Immature natural killer cell (primary cell): ENCODE measurements at places on chromosomes 1 and 21.

DNA sequence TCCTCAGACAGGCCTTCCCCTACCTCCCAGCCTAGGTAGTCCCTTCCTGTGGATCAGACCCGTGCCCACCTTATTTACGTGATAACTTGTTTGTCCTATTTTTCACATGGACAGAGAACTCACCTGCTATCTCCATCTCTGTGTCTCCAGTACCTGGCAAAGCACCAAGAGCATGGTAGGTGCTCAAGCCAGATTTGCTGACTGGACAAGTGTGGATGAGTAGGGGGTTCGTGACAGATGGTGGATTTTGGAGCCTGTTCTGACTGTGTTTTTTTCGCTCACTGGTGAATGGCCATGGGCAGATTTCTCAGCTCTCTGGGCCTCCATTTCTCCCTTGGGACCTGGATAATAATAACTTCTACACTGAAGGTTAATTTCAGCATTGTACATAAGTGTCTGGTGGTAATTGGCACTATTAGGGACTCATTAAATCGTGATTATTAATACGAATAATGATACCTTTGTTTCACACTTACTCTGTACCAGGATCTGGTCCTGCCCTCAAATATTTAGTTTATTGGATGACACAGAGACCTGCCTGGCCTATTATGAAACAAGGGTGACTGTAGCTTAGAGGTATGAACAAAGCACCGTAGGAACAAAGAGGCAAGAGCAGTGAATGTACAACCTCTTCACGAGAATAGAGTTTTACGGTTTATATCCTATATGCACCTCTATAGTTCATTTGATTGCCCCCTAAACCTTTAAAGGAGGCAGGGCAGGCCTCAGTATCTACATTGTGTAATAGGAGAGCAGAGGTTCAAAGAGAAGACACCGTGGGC lies 24.5 kb upstream of the SLC26A9 start:
- DNase-seq, result no peak

DNA sequence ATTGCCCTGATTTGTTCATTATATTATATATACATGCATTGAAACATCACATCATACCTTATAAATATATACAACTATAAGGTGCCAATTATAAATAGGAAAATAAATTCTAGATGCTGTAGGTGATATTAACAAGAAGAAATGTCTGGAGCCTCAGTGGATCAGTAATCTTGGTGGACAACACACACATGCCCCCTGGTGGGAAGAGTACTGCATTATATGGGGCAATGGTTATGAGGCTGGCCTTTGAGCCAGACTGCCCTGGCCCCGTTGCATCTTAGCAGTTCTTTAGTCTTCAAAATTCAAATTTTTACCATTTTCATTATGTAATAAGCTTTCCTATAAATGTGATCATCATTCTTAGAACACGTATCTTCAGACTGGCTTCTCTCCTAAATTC lies 335.0 kb upstream of the GREM2 start:
- DNase-seq, result no peak

DNA sequence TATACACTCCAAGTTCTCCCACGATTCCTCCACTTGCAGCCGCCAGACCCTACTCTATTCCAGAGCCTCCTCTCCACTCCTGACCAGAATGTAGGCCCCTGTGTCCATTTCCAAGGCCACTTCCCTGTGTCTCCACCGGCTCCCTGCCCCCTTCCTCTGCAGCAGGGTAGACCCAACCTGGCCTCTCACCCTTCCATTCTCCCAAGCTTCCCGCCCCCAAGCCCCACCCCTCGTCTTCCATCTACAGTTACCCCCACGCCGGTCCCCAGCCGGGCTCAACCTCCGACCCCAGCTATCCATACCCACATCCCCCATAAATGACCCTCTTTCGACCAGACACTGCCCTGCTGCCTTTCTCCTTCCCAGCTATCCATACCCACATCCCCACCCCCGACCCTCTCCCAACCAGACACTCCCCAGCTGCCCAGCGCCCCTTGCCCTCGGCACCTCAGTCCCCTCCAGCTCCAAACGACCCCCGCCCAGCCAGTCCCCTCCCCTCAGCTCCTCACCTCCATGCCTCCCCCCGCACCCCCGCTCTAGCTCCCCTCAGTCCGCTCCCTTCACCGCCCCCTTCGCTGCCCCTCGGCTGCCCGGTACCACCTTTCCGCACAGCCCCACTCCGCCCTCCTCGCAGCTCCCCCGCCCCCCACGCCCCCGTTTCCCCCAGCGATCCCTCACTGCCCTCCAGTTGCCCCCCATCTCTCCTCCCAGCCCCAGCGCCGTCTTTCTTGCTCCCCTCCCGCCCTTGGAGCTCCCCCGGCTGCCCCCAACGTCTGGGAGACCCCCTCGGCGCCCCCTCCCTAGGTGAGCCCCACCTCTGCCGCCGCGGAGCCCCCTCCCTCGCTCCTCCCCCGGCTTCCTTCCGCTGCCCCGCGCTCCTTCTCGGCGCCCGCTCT lies 670 bp downstream of the RAB3B start:
- no peak for DNase-seq

- no peak for DNase-seq
Observed at GRCh38 chr1:67846538-67846937, 13.3 kb upstream of the GNG12 start.

GRCh38 chr1:59967141-59967697 lies 40.6 kb upstream of the CYP2J2 start:
- DNase-seq, result no peak

- no peak for DNase-seq
Observed at GRCh38 chr21:40769231-40769630, 77.7 kb downstream of the DSCAM start.

- DNase-seq, result no peak
Observed at GRCh38 chr1:198879711-198880306, 241.0 kb downstream of the PTPRC start.

DNA sequence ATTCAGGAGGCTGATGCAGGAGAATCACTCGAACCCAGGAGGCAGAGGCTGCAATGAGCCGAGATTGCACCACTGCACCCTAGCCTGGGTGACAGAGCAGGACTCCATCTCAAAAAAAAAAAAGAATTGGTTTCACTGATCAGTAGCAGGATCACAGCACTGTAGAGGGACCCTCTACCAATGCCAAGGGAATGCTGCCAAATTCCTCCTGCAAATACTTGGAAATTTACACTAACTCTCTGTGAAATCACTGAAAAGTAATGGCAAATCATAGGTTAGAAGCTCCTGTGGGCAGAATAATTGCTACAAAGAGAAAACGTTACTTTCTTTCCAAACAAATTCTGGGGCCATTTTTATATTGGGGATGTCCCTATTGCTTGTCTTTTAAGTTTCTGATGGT lies 6.7 kb upstream of the GPR25 start:
- no peak for DNase-seq

GRCh38 chr1:78070758-78071157 lies 25.0 kb downstream of the GIPC2 start:
- DNase-seq, result no peak

DNA sequence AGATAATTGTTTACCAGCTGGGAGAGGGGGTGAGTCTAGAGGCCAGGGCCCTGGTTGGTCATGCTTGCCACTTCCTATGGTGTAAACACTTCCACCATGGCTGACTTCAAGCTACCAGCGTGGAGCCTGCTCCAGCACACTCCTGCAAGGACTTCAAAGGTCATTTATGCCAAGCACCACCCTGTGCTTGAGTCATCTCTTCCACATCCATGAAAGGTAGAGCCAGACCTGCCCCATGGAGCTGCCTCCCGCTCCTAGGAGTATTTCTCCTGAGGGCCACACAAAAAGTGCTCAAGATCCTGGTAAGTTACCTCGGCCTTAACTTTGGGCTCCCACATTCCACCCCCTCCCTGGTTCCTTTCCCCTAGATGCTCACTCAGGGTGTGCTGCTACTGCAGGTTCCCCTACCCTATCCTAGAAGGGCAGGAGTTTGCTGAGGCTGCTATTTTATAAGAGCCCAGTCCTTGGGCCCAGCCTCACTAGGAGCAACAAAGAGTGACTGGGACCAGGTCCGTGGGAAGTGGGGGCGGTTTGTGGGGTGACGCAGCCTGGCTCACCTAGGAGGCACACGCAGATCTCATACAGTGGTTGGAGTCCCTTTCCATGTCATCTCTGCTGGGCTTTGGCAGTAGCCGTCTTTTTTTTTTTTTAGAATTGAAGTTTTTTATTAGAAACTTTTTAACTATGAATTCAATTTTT lies 2.4 kb downstream of the RAB7B start:
- DNase-seq, result no peak

- no peak for DNase-seq
Observed at GRCh38 chr1:226681652-226682493, 57.2 kb downstream of the ITPKB start.

- no peak for DNase-seq
Observed at GRCh38 chr1:94539496-94539895, 2.1 kb downstream of the F3 start.

- no peak for DNase-seq
Observed at GRCh38 chr1:177227978-177228692, 57.4 kb downstream of the BRINP2 start.

- no peak for DNase-seq
Observed at GRCh38 chr1:93960641-93961147, 51.5 kb upstream of the GCLM start.

DNA sequence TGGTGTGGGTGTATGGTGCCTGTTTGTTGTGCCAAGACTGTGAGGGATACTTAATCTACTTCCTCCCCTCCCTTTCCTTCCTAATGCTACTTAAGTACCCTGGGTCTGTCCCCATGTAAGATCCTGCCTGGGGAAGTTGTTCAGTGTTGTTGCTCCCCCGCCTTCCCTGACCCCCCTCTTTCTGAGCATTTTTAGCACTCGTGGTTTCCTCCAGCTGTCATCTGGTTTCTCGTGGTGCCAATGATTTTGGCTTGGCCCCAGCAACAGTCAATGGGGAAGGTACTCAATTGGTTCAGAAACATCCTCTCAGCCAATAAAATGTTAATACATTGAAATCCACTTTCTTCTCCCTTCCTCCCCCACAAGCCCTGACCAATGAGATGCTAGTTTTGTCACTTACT lies 8.0 kb upstream of the B4GALT3 start:
- peak; percentile 82 for DNase-seq

- no peak for DNase-seq
Observed at GRCh38 chr1:219277304-219278105, 103.8 kb downstream of the LYPLAL1 start.

DNA sequence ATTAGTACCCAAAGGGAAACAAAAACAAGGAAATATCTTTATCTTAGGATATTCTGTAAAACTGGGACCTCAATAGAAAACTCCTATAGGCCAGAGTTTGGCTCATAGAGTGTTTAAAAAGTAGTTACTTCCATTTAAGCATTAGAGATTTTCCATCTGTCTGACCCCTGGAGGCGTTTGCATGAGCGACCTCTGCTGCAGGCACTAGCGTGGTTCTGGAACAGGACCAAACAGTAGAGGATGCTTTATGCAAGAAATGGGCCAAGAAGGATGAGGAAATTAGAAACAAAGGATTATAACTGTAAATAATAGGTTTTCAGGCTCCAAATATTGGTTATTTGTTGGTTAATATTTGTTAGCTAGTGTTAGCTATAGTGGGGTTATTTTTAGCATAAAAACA lies 5.7 kb downstream of the ZBTB40 start:
- no peak for DNase-seq

- DNase-seq, result peak; percentile 34
Observed at GRCh38 chr1:67166196-67166595, at the start of gene IL23R. Gene IL23R (plus strand): TSS chr1:67166454. CDS start chr1:67168121, 1,667 bp downstream.

GRCh38 chr1:58437623-58438022 lies 108.9 kb downstream of the OMA1 start:
- no peak for DNase-seq

- DNase-seq, result no peak
Observed at GRCh38 chr1:236381565-236382158, 12.4 kb upstream of the EDARADD start.

- DNase-seq, result no peak
Observed at GRCh38 chr1:220219865-220220698, 52.2 kb downstream of the RAB3GAP2 start.

GRCh38 chr1:3515774-3516480 lies 61.5 kb downstream of the ARHGEF16 start:
- DNase-seq, result no peak

DNA sequence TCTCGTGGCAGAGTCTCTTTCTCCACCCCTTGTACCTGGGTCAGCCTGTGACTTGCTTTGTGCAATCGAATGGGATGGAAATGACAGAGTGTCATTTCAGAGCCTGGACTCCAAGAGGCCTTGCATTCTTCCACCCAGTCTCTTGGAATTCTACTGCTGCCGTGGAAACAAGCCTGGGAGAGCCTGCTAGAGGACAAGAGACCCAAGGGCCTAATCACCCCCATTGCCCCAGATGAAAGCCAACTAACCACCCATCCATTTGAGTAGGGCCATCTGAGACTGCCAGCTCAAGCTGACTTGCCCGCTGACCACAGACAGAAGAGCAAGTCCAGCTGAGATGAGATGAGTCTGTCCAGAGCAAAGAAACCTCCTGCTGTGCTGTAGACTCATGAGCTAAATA lies 201.6 kb downstream of the PTPRU start:
- DNase-seq, result no peak

- no peak for DNase-seq
Observed at GRCh38 chr1:205665201-205666045, 14.9 kb downstream of the SLC45A3 start.

DNA sequence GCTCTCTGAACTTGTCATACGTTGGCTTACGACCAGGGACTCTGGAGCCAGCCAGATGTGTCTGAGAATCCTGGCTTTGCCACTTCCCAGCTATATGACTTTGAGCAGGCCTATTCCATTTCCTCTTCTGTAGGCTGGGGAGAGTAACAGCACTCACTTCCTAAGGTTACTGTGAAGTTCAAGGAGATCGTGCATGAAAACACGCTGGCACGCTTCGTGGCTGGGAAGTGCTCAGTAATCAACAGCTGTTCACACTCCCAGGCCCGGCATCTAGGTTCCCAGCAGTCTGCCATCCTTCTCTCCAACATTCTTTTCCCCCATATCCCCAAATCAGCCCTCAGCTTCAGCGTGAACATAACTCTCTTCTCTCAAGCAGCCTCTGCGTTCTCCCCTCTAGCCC lies 2.0 kb downstream of the ASCL5 start:
- DNase-seq, result no peak

GRCh38 chr1:115074839-115075534 lies 14.3 kb downstream of the TSPAN2 start:
- DNase-seq, result no peak

DNA sequence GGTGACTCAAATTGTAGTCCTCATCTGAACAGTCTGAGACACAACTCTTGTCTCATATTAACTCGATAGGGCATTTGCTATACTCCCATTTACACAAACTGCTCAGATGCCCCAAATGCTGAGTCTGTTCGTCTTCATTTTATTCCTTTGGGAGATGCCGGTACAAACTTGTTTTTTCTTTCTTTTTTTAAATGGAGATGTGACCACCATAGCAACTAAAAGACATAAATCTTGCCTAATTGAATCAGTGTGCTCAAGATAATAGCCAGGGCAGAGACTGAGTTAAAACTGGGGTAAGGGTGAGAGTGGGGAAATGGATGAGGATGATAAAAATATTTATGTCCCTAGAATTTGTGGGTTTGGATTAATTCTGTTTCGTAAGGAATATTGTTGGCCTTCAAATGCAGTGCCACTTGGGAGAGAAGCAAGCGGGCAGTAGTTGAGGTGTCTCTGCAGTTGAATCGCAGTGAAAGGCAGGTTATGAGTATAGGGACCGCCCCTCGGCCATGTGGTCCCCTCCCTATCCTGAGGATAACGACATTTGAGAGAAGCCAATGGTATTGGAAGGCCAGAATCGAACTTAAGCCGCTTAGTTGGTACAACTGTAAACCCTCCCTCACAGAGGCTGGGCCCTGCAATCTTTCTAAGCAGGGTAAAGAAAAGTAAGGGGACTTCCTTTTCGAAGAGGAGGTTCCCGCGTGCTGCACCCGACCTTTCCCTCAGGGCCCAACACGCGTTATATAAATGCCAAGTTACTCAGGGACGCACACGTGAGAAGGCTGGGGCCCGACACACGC lies 859 bp upstream of the LRRC8B start:
- DNase-seq, result no peak
